ENCODE measurements at places on chromosomes 12 and 14. TPM values are rescaled to one million over a fixed set of nuclear protein-coding genes. Genes with fewer than 3 reads are reported as not detected.
A peak's percentile ranks its signal among the peaks of the same experiment; 100 is the strongest.

- no peak for DNase-seq
Measured at GRCh38 chr12:69897744-69898143, 72.7 kb downstream of the MYRFL start.

- DNase-seq = no peak
Measured at GRCh38 chr12:119375075-119375882, 40.8 kb downstream of the CCDC60 start.

DNA sequence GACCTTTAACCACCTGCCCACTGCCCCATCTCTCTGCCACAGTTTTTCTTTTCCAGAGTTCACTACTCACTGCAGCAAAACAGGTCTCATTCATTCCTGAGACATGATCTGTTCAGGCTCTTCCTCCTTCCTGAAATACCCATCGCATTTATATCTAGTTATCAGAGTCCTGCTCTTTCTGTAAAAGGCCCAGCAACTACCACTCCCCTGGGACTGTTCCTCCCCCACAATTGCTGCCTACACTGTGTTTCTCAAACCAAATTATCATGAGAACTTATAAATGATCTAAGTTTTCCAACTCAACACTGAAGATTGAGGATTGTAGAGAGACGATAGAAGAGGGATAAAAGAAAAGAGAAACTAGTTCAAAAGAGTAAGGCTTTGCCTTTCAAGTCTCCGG, 40.8 kb upstream of the EPS8 start:
- DNase-seq = no peak

DNA sequence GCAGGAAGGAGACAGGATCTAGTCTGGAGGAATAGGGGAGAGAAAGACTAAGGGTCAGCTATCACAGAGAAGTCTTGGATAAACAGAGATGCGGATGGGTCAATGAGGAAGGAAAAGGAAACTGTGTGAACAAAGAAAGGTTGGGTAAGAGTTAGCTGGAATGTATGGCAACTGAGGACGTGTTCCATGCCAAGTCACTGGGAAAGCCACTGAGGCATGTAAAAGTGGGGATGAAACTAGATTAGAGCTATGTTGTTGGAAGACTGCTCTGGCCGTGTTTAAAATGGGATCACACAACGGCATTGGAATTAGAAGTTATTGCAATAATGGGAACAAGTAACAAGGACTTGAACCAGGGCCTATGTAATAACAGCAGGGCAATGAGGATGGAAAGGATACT, 3.9 kb upstream of the NR2C1 start:
- no peak for DNase-seq

GRCh38 chr12:16303939-16304338, 26.5 kb upstream of the SLC15A5 start:
- DNase-seq = no peak

GRCh38 chr12:67519484-67520433, 128.8 kb upstream of the DYRK2 start:
- DNase-seq = no peak

DNA sequence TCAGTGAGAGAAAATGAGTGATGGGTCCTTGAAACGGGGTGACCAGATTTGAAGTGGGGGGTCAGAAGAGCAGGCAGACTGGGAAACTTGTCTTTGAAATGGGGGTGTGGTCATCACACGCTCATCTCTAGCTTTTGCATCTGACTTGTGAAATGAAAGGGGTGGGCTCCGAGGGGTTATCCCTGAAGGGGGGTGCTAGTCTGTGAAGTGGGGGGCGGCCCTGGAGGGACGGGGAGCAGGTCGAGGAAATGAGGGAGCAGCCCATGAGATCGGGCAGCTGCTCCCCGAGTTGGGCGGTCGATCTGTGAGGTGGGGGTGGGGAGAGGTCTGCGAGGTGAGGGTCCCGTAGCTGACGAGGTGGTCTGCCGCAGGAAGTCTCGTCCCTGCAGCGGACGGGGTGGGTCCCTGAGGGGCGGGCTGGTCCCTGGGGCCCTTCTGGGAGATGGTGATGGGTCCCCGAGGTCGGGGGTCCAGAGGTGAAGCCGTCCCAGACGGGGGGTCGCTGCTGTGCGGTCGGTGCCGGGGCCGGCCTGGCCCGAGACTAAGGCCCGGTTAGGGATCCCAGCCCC, 542 bp downstream of the PXN start:
- no peak for DNase-seq

DNA sequence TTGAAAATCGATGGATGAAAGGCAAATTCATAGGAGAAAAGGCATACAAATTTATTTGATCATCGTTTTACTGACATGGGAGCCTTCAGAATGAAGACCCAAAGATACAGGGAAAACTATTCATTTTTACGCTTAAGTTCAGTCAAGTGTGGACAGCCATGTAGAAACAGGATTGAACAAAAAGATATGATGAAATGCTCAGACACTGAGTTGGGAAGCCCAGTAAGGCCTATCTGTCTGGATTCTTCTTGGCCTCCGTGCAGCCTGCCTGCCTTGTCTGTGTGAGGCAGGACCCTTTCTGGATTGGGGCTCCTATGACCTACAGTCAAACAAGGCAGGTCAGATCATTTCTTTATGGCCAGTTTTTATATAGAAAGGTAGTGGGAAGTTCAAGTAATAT, 203.8 kb upstream of the MYL2 start:
- no peak for DNase-seq

DNA sequence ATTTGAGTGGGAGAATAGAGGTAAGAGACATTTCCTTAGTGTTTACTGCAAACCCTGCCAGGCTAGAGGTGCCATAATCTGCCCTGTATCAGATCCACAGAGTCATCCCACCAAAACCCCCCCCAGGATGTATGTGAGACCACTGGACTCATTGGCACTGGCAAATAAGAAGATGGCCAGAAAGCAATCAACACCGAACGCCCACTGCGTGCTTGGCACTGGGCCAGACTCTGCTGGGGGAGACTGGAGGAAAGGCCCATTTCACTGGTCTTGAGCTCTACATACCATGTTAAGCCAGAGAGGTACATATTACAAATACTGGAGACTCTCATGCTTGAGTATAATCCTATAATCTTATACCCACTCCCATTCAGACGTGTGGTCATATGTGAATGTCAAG, 44.0 kb downstream of the SMUG1 start:
- DNase-seq = no peak

- peak; percentile 63 for DNase-seq
Measured at GRCh38 chr12:93526786-93527428, 45.6 kb upstream of the SOCS2 start.

DNA sequence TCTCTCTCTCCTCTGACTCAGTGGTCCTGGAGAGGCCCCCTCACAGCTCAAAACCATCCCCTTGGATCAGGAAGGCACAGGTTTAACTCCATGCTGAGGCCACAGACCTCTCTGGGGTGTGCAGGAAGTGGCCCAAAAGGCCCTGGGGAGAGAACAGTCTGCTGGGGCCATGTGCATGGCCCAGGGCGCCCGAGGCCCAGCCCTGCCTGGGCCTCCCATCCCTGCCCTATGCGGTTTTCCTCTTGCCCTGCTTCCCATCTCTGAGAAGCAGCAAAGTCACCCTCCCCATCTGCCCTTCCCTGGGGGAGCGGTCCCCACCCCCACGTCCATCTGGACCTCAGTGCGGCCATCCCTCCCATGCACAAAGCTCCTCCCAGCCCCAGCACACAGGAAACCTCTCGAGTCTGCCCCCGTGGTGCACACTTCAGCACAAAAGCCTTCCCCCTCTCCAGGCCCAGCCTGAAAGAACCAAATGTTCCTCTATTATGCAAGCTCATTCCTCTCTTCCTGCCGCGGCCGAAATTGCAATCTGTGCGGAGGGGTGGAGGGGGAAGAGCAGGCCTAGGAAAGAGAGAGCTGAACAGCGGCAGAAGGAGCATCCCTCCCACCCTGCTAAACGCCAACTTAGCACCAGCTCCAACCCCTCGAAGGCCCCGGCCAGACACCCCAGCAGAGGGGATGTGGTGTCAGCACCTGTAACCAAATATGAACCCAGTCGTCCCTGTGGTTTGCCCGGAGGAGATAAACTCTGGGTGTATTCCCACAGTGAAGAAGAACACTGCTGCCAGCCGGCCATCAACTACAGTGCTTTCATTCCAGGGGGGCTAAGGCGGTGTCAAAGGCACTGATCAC, 108.5 kb downstream of the SCARB1 start:
- DNase-seq = no peak

DNA sequence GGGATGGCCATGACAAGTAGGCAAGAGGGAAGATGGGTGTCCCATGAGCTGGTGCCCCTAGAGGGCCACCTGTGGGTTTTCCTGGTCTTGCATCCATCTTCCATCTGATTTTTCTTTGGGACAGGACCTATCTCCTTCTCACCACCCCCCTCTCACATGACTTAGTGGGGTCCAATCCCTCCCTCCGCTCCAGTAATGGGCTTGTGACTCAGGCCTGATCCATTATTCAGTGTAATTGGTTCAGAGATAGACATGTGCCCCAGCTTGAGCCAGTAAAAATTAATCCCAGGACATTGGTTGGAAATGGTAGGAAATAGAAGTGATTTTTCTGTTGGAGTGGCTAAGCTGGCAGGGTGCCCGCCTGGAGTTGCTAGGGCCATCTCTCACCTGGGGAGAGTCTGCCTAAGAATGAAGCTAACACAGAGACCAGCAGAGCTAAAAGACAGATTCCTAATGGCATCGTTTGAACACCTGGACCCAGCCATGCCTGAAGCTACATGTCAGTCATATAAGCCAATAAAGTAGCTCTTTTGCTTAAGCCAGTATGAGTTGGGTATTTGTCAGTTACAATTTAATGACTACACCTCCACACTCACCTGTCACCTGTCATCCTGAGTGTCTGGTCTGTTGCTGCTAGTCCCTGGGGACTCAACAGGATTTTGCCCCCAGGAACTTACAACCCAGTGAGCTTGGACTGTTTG, 14.7 kb downstream of the RASAL1 start:
- no peak for DNase-seq

DNA sequence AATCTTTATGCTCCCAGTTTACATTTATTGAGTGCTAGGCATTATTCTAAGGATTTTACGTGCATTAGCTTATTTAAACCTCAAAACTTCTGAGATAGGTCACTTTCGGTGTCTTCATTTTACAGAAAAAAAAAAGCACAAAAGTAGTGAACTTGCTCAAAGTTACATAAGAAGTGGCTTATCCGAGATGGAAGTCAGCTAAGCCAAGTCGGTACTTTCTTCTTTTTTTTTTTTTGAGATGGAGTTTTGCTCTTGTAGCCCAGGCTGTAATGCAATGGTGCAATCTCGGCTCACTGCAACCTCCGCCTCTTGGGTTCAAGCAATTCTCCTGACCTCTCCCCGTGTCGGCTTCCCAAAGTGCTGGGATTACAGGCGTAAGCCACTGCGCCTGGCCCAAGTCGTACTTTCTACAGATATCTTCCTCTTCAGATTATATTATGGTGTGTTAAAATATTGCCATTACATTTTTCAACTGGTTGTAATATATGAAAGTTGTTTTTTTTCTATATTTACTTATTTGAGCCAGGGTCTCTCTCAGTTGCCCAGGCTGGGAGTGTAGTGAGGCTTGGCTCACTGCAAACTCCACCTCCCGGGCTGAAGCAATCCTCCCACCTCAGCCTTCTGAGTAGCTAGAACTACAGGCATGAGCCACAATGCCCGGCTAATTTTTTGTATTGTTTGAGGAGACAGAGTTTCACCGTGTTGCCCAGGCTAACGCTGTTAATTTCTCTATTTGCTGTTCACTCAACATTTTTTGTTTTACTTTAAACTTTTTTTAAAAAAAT, 8.9 kb downstream of the DPPA3 start:
- no peak for DNase-seq

RD3L gene
- not detected for total RNA-seq
